Cerebellum (tissue), 4 donors: ENCODE measurements at places on chromosomes 13 and 19.

- DNase-seq: no peak
Measured at GRCh38 chr19:28575816-28576215, 637.1 kb downstream of the UQCRFS1 start.

GRCh38 chr19:32876236-32876918 lies 6.8 kb upstream of the SLC7A9 start:
- DNase-seq: no peak

DNA sequence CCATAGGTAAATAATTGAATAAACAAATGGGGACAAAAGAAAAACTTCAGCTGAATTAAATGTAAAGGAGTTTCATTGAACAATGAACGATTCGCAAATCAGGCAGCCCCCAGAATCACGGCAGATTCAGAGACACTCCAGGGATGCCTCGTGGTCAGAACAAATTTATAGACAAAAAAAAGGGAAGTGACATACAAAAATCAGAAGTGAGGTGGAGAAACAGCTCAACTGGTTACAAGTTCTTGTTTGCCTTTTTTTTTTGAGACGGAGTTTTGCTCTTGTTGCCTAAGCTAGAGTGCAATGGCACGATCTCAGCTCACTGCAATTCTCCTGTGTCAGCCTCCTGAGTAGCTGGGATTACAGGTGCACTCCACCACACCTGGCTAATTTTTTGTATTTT lies 5.7 kb downstream of the ZNF566 start:
- DNase-seq: no peak

GRCh38 chr19:35524181-35524837 lies 3.8 kb downstream of the SBSN start:
- DNase-seq: no peak

GRCh38 chr19:49564616-49565045 lies 15.7 kb downstream of the NOSIP start:
- DNase-seq: no peak
